ENCODE measurements at places on chromosomes 6 and 20.

DNA sequence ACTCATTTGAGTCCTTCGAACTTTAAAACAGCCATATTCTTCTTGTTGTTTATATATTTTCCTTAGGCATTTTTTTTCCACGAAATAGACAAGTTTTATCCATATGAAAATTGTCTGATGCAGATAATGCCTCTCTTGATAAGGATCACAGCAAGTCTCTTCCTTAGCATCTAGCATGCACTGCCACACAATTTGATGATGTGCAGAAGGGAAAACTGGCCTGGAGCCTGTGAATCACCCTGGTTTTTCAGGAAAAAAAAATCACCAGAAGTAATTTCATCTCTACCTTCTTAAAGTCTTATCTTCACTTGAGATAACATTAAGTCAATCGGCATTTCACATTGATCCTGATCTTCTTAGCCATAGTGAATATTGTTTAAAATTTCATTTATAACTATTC lies 199.8 kb downstream of the TENT5A start:
- no peak for DNase-seq

DNA sequence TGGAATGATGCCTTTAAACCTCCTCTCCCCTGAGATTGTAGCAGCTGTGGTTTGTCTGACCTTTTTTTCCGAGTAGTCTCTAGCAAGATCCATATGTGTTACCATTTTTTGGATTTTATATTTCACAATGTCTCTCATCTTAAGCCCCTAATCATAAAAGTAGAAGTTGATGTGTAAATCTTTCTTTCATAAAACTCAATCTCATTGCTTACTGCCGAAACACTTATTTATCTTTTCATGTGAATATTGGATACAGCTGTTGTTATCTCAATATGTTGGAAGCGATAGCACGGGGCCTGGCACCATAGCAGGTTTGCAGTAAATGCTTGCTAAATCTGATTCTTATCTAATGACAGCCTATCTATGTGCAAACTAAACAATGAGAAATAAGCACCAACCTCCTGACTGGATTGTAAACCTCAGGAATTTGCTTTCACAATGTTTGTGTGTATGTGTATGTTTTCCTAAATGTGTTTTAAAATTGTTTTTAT lies 14.2 kb downstream of the SMPDL3A start:
- no peak for DNase-seq

DNA sequence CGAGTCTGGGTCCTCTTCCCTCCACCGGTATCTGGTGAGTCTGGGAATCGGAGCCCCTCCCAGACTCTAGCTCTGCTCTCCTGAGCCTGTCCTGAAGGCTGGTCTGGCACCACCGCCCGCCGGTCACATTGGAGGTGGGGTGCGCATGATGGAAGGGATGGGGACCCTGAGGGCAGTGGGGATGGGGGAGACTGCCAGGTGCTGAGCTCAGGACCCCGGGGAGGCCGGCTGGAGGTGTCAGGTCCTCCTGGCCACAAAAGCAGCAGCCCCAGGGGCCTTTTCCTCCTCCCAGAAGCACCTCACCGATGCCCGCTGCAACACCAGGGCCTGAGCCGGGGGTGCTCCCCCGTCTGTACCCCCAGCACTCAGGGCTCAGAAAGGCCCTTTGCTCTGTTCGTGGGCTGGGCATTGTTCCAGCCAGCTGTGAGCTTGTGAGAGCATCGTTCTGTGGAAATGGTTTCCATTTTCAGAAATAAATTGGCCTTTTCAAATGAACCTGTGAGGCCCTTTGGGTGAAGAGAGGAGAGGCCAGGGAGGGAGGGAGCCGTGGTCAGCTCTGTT lies 2.5 kb upstream of the NPBWR2 start:
- no peak for DNase-seq

DNA sequence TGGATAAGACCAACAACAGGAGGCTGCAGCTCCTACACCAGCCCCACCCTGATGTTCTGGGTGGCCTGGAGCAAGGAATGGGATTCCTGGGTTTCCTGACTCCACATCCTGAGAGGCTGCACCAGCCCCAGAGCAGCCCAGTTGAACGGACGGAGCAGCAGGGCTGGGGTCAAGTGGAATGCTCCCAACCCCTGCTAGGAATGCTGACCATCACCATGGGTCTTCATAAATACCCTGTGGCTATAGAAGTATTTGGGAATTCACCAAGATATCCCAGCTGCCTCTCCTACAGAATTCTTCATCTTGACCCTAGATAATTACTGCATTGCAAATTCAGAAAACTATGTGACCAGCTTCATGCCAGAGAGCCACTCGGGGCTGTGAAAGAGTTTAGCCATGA lies 180.3 kb downstream of the THBS2 start:
- DNase-seq: no peak

DNA sequence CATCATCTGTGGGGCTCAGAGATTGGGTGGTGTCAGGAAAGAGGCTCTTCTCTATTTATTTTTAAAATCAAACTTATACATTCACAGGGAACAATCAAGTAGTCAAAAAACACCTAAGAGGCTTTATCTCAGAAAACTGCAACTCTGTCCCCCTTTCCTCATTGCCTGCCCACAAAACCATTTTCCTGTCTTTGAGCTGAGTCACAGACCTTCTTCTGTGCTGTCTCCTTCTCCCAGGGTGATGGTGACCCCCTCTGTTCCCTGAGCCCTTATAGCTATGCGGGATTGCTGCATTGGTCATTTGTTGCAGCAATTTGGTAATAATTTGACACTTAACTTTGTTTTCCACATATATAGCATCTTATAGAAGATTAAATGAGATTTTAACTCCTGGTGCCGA lies 195.2 kb upstream of the PROKR2 start:
- no peak for DNase-seq

Measured in posterior cingulate gyrus (tissue), 11 donors.